ENCODE measurements at places on chromosomes 11 and 22.

DNA sequence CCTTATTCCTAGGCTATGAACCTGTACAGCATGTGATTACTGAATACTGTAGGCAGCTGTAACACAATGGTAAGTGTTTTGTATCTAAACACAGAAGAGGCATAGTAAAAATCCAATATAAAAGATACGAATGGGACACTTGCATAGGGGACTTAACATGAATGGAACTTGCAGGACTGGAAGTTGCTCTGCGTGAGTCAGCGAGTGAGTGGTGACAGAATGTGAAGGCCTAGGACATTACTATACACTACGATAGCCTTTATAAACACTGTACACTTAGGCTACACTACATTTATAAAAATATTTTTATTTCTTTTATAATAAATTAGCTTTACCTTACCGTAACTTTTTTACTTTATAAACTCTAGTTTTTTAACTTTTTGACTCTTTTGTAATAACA is 81.1 kb downstream of the PGR start:
- no peak for DNase-seq

DNA sequence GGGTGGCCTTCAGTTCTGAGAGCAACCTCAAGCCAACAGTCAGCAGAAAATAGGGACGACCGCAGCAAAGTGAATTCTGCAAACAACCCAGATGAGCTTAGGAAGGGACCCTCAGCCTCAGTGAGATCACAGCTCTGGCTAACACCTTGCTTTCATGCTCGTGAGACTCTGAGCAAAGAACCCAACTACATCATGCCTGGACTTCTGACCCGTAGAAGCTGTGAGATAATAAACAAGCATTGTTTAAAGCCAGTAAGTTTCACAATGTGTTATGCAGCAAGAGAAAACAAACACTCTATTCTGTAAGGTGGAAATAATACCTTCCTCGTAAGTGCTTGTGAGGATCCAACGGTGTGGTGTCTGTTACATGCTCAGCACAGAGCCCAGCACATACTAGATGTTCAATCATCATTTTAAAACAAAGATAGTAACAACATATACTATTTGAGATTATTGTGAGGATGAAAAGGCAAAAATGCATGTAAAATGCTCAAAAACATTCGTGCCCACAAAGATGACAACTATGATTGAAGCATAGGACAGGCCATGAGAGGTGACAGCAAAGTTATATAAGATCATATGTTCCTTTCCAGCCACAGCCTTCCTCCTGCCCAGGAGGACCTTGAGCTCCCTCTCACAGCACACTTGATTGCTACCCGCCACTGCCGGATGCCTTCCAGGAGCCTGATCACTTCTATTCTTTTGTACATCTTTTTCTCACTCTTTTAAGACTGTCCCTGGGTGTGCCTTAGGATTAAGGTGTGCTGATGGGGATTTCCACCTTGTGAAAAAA is 433.3 kb downstream of the BUD13 start:
- DNase-seq: no peak

GRCh38 chr11:85889676-85890579 is 34.7 kb downstream of the CCDC83 start:
- DNase-seq: no peak

DNA sequence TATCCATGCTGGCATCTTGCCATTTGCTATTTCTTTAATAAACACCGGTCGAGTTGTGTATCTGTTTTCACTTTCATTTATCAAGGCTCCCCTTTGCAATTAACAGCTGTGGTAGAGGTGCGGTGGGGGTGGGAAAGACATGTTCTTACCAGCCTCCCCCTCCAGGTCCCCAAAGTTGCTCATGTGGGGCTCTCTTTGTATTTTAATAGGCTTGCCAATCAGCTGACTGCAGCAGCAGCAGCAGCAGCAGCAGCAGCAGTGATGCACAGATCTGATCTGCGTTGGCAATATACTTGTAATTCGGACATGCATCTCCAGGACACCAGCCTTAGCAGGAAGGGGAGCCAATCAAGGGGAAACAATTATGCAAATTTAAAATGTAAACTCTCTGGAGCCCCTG is 40.3 kb upstream of the E2F8 start:
- DNase-seq: no peak

DNA sequence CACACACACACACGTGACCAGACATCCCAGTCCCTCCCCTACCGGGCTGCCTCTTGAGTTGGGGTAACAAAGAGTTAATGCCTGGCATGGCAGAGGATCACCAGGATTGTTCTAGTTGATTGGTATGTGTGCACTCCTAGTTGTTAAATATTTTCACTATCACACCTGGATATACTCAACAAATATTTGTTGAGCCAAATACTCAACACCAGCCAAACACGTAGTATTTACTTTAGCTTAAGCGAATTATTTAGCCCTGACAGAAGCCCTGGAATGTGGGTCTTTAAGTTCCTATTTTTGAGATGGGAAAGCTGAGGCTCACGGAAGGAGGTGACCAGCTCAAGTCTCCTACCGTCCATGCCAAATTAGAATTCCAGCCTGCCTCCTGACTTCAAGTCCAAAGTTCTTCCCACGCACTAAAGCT is 10.5 kb downstream of the CD3E start:
- DNase-seq: no peak

GRCh38 chr11:131146827-131147490 is 223.5 kb upstream of the NTM start:
- no peak for DNase-seq

DNA sequence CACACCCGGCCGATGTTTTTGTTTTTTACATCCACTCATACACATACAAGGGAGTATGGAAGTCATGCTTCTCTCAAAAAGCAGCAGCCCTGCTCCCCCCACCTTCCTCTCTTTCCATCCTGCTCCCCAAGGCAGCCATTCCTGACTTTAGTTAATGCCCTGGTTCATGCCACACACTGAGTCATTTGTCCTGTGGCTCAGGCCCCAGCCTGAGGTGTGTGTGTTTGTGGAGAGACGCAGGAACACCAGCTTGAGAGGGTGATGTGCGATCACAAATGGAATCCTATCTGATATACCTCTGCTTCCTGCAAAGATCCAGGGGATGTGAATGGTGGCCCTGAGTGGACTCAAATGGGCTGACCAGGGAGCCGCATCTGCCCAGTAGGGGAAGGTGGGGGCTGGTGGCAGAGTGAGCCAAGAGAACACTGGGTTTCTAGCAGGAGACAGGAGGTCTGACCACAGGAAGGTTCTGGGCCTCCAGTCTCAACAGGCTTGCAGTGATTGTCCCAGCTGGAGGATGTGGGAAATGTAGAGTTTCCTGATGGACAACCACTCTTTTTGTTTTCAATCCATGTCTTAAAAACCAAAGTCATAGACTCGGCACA is 86.7 kb downstream of the OSBP2 start:
- DNase-seq: no peak

- peak; percentile 24 for DNase-seq
Measured at GRCh38 chr11:72676861-72677341, 2.7 kb upstream of the PDE2A start.

DNA sequence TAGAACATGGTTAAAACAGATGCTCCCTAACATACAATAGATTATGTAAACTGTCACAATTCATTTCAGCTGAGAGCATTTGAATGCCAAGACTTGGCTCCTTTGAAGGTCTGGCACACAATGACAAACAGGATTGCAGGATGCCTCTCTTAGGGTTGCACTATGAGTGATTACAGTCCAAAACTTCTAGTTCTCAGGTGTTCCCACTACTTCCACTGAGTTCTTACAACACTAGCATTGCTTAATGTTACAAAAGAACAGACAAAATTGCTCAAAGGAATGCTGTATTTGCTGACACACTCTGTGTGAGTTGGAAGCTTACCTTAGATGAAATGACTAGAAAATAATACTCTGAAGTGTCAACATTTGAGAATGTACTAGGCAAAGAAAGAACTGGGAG is 2413.8 kb upstream of the RAG2 start:
- DNase-seq: no peak

GRCh38 chr11:99645934-99646333 is 625.2 kb downstream of the CNTN5 start:
- DNase-seq: no peak

DNA sequence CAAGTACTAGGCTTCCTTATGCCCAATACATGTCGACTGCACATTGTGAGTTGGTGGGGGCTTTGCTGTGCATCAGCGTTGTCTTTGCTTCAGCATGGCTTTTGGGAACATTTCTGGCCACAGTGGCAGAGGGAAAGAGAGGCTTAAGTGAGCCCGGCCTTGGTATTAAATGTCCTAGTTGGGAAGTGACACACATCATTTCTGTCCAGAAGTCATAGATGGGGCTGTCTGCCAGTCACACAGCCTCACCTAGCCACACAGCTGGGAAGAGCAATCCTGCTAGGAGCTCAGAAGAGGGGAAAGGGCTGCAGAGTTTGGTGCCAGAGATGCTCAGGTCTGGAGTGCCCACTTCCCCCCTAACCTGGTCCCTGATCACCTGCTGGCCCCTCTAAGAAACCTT is 27.6 kb downstream of the TREH start:
- no peak for DNase-seq

GRCh38 chr11:27444801-27445215 is 27.8 kb downstream of the LGR4 start:
- DNase-seq: no peak

- DNase-seq: no peak
Measured at GRCh38 chr22:20008221-20008995, 8.2 kb downstream of the ARVCF start.

DNA sequence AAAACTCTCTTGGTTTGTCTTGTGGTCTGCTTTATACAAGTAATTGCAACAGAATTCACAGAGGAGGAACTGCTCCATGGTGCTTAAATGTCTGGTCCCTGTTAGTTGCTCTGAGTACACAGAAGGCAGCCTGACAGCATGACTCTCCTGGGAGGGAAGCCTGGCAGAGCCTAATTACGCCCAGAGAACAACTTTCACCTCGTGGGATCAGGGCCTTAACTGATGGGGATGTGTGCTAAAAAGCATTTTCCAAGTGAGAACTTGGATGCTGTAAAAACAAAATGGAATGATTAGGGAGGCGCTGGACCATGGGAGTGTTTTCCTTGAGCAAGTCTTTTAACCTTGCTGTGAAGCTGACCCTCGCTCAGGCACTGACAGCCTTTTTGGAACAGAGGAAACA is 154.0 kb upstream of the TENM4 start:
- no peak for DNase-seq

DNA sequence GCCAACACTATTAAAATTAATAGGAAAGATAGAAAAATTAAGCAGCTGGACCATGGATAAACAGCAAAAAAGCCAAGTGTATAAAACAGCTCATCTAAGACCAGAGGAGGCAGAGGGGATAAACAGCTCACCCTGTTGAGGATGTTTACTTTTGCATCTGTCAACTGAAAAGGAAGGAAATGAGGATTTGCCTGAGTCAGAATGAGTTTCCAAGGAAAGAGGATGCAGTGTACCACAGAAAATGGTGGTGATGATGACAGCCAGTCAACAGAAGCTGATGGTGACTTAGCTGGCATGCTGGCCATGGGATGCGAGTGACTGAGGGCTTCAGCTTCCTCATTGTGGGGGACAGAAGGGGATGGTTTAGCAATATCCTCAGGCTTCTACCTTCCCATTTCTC is 183.5 kb downstream of the KIRREL3 start:
- no peak for DNase-seq

DNA sequence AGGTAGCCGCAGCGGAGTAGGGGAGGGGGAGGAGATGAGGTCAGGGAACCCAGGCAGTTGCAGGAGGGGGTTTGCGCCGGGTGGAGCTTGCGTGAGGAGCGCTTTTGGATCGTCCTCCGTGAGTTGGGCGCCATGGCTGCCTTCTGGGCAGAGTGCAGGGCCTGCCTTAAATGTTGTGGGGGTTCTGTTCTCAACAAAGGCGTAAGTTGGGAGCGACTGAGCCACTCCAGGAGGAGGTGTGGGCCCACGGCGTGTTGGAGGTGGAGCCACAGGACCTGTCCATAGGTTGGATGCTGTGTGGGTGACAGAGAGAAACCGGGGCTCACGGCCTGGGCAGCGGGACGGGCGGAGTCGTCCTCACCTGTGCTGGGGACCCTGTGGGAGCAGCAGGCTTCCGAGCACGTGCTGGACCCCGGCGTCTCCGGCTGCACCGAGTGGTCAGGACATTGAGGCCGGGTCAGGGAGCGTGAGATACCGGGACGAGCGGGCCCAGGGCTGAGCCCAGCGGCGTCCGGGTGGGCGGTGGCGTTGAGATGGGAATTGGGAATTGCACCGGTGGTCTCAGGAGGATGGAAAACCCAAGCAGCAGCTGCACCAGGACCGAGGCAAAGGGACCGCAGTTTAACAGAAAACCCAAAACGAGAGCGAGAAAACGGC is 977 bp upstream of the PGGHG start:
- DNase-seq: no peak

DNA sequence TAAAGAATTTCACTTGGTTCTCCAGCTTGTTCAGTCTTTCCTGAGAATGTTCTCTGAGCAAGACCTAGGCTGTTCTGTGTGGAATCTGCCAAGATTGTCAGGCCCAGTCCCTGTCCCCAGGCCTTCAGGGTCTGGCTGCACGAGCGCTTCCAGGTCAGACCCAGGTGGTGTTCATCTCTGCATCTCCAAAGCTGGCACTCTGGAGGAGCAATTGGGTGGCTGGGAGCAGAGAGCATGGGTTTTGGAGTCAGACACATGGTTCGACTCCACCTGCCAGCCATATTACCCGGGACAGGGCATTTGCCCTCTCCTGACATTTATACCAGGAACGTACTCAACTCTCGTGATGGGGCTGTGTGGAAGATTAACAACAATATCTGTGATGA is 8.8 kb downstream of the CD5 start:
- DNase-seq: no peak

DNA sequence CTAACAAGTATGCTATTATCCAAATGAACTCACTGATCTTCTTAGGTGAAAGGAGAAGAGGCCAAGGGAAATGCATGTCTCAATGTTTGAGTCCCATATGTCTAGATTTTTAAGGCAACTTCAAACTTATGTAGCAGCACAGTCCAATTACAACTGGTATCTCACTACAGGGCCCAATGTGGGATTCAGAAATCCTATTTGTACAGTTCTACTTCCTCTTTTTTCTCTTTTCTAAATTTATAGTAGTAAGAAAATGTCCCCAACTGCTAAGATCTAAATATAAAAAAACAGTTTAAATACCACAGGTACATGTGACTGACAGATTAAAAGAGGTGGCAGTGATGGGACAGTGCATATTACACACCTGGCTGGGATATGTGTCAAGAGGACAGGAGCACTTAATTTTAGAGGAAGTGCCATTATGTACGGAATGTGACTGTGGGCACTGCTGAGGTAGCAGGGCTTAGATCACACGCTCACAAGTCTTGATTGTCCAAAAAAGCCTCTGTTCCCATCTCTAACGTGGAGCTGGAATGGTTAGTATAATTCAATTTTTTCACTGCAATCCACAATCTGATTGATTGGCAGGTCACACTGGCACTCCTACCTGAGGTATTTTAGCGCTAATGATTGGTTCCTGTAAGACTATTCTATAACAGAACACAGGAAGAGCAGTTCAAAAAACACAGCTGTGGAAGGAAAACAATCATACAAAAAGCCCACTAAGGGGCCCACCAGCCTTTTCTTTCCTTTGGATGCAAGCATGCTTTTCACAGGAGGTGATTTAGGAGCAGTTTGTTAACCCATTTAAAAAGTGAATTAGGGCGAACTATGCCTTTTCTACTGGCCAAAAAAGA is 34.6 kb downstream of the APOL5 start:
- no peak for DNase-seq

- DNase-seq: no peak
Measured at GRCh38 chr11:84812471-84812969, 814.6 kb downstream of the DLG2 start.
